ENCODE measurements at places on chromosomes 5 and 9.

DNA sequence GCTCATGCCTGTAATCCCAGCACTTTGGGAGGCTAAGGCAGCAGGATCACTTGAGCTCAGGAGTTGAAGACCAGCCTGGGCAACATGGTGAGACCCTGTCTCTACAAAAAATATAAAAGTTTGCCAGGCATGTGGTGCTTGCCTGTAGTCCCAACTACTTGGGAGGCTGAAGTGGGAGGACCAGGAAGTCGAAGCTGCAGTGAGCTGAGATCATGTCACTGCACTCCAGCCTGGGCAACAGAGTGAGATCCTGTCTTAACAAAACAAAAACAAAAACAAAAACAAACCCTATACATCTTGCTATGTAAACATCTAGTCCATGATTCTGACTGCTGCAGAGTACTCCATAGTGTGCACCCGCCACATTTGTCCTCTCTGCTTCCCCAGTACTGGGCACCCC is 19.8 kb upstream of the PPP2CA start:
- DNase-seq, result no peak

- peak; percentile 59 for DNase-seq
Observed at GRCh38 chr9:33765411-33765810, 29.9 kb upstream of the PRSS3 start.

DNA sequence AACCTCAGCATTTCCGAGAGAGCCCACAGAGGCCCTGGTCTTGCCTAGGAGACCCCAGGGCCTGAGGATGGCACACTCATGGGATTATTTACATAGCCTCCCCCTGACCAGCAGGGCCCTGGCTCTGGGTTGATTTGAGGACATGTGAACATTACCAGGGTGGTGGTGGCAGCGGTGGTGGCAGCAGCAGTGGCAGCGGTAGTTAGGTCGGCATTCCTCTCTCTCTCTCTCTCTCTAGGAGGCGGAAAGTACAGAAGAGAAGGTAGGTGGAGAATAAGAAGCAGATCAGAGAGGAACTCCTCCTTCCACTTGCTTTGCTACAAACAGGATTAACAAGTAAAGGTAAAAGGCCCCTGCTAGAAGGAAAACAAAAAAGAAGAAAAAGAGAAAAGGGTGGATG is 39.3 kb downstream of the B4GALT1 start:
- no peak for DNase-seq

- DNase-seq, result peak; percentile 47
Observed at GRCh38 chr9:16136961-16137360, 584.1 kb downstream of the CCDC171 start.

DNA sequence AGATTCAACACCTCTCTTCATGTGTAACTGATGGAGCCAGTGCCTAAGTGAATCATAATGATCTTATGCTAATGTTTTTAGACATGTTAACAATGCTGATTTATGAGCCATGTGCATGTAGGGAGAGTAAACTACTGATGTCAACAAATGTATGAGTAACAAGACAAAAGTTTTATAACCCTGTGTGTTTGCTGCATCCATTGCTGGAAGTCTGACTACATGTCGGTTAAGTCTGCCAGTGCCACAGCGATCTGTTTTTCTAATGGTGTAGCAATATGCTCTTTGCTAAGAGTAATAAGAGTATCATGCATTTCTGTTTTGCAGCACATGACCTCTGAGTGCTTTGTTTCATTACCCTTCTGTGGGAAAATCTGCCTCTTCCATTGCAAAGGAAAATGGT is 26.4 kb upstream of the TMOD1 start:
- no peak for DNase-seq

DNA sequence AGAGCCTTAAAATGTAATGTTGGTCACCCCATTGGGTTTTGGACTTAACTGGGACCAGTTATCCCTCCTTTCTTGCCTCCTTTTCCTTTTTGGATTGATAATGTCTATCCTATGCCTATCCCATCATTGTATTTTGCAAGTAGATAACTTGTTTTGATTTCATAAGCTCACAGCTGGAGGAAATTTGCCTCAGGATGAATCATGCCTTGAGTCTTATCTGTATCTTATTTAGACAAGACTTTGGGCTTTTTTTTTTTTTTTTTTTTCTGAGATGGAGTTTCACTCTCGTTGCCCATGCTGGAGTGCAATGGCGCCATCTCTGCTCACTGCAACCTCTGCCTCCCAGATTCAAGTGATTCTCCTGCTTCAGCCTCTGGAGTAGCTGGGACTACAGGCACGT is 443.3 kb downstream of the DNAH5 start:
- DNase-seq, result peak; percentile 80

DNA sequence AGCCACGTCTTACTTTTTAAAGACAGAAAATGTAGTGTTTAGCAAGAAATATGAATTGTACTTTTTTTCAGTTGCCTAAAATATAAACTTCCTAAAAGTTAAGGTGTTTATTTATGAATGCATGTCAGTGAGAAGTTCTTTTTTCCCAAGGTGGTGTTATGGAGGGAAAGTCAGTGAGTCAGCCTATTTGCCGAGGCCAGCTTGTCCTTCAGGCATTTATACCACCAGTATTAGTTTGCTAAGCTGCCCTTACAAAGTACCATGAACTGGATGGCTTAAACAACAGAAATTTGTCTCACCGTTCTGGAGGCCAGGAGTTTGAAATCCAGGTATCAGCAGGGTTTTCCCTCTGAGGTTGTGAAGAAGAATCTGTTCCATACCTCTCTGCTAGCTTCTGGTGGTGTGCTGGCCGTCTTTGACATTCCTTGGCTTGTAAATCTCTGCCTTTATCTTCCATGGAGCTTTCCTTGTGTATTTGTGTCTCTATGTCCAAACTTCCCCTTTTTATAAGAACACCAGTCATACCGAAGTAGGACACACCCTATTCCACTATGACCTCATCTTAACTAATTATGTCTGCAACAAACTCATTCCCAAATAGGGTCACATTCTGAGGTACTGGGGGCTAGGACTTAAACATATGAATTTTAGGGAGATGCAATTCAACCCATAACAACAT is 38.4 kb downstream of the PRKACG start:
- DNase-seq, result no peak

GRCh38 chr5:2030131-2030530 is 147.4 kb upstream of the IRX4 start:
- no peak for DNase-seq

DNA sequence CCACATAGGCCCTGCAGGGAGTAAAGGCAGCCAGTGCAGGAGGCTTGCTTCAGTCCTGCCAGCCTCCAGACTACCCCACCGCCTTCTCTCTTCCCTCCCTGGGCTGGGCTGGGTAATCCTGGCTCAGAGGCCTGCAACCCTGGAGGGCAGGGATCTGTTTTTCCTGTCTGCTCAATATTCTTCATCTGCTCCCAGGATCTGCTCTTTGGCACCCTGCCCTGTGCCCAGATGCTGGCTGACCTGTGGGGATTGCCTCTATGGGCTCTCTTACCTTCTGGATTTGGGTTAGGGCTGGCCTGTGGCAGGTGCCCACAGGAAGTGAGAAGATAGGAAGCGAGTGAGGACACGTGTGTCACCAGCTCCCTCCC is 7.3 kb upstream of the ANGPTL2 start:
- no peak for DNase-seq

DNA sequence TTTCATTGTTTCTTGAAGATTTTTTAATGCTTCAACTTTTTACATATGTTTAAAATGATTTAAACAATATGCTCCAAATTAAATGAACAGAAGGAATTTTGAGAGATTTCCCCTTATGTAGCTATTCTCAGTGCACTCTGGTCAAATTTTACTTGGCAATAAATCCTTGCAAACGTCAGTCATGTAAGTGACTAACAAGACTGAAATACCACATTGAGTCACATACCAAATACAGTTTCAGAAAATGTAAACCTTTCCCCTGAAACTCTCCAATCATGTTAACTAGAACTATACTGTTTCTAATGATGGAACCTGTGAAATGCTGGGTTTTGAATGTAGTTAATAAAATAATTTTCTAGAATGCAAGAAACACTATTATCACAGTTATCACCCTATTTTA is 29.6 kb downstream of the SAR1B start:
- no peak for DNase-seq

DNA sequence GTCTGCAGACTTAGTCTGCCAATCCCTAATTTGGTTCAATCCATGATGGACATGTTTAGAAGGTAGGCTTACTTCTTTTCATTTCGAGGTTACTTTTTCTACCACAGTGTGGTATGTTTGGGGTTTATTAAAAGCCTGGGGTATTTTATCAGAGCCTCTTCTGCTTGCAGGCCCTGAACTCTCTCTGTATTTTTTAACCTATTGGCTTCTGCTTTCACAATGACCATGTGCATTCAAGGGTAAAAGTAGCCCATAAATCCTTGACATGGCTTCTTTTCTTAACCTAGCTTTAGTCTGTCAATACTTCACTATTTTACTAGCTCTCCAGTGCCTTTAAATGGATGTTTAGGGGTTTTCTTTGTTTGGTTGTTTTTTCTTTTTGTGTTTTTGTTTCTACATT is 286.6 kb downstream of the FER start:
- DNase-seq, result no peak

DNA sequence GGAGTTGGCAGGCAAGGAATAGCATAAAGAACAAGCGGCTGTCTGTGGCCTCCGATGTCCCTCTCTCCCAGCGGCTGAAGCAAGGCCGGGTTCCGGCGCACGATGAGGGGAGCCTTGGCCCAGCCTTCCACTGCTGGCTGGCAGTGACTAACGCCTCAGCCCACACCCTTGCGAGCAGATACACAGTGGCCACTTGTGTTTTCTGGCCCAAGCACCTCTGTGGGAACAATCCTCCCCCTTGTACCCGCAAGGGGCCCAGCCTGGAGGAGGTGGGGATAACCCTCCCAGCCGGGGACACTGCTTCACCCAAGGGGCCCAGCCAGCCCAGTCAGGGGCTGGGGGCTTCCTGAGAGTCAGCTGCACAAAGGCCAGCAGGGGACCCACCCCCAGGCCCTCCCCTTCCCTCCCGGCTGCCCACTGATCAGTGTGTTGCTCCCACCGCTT is 23.2 kb downstream of the STK10 start:
- DNase-seq, result no peak

DNA sequence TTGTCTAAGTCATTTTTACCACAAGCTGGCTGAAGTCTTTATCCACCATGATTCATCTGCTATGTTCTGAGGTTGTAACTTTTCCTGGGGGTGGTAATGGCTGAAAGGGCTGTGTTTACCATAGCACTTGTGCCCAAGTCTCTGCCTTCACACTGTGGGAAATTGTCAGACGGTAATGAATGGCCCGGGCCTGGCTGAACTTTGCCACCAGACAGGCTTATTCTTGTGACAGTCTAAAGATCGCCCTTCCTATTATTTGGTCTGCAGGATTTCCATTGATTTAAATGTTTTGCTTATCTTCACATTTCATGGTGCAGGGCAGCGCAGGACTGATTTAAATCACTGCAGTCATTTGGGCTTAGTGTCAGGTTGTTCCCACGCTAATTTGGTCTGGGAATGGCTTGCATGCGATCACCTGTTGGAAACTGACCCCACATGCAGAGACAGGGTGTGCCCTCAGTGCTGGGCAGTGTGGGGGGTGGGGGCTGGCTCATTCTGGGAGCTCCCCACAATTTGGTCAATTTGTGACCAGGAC is 109.3 kb upstream of the ICE1 start:
- no peak for DNase-seq

DNA sequence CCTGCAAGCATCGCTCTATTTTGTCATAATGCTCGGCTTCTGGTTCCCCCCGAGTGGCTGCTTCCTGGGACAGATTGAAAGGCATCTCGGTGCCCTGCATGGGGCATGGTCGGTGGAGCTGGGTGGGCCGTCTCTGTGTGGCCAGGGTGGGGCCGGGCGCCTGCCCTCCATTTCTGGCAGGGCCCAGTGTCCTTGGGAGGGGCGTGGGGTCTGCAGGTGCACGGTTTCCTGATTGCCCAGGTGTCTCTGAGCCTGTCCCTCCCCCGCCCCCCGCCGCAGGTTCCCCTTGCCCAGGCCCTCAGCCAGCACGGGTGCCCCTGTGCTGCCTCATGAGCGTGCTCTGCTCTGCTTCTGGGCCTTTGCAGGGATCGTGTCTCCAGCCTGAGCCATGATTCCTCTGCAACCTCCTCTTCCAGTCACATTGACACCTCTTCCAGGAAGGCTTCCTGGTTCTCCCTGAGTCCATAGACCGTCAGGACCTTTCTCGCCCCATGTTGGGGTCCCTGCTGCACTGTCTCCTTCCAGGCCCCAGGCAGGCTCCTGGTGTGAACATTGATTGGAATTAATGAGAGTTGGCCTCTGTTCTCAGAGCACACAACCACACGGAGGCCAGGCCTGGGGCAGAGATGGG is 90.2 kb downstream of the RXRA start:
- DNase-seq, result no peak

DNA sequence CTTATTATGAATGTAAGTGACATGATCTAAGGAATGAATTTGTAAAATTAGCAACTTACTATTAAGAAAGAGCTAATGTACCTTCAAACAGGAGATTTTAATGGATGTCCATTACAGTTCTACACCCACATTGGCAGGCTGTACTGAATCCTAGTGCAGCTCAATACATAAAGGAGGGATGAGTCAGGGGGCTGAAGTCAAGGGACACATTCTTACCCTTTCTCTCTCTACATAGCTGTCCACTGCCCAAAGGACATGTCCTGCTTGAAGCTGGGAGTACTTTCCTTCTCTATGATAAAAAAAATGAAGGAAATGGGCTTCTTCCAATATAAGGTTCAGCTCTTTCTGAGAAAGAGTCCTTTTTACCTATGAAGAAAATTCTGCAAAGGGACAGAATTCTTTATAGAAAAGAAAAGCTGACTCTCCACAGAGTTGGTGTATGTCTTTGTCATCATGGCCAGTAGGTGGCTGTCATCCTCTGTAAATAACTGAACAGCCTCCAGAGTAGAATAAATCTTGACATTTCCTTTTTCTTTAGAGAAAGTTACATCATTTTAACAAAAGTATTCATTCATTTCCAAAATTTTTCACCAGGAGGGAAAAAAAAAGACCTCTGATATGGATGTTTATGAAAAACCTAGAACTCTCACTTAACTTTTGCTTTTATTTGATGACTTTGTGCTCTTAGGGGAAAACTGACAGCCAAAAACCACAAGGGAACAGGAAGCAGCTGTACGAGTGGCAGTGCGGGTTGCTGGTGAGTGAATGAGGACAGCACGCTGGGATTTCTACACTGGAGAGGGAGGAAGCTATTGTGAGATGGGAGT is 13.1 kb upstream of the IFNA14 start:
- peak; percentile 18 for DNase-seq

DNA sequence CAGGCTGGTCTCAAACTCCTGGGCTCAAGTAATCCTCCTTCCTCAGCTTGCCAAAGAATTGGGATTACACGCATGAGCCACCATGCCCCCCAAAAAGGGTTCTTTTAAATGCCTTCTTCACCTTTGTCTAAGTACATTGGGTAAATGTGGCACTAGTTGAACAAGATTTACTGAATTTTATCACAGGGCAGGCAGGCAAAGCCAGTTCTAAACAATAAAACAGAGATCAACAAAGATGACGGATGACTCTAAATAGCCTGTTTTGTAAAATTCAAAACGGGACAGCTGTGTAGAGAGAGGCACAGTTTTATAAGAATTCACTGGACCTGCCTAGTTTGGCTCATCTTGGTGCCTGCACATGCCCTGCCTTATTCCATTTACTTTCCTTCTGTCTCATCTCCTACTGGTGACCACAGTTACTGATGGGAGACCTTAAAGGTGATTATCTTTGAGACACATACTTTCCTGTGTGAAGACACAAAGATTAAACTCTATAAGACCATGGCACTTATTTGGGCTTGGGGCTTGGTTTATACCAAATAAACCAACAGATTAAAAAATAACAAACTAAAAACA is 149.6 kb upstream of the DMRT1 start:
- no peak for DNase-seq

All from HS-5 (cell line).